ENCODE measurements at places on chromosomes 2 and 18.

GRCh38 chr18:61413396-61413795, 80.2 kb downstream of the CDH20 start:
- no peak for DNase-seq

DNA sequence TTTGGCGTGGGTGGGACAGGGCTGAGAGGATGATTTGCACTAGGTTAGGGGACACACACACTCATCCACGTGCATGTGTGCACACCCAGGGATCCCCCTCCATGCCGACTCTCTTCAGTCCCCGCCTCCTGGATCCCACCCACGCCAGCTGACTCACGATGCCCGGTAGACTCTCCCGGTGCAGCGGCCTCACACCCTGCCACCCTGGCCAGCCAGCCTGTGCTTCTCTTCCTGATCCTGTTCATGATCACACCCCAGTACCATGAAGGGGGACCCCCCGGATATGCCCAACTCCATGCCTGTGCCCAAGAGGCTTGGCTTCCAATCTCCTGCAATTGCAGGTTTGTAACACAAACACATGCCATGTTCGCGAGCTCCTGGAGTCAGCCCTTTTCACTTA, 157.8 kb upstream of the HDAC4 start:
- no peak for DNase-seq

DNA sequence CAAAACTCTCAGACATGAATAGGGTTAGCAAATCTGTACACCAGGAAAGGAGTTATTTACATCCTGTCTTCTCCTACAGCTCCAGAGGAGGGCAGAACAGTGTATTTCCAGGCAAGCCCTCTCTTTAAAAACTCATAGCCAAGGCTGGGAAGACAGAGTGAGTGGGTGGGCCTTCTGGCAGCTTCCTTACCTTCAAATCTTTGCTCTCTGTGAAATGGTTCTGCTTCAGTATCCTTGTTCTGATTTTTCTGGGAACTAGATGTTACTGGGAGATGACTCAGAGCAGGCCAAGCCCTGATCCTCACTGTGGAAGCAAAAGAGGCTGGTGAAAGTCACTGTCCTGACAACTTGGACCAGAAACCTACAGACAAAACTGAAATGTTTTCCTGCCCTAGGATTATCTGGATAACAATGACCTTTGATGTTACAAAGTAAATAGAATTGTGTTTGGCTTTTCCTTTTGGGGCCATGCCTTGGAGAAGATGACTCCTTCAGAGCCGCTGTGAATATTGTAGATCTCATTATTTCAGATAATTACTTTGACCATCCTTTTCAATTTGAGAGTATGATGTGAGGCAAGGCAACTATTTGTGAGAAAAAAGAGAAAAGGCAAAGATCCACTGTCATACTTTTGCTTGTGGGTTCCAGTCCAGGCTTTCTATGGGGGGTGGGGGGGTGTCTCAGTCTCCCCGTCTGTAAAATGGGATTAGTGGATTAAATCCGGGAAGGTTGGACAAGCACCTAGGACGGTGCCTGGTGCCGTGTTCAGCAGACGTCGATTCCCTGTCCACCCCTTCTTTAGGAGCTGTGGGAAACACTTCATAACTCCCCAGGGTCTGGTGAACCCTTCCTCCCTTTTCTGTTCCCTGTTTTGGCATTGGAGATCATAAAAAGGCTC, 644 bp upstream of the QPCT start:
- no peak for DNase-seq

DNA sequence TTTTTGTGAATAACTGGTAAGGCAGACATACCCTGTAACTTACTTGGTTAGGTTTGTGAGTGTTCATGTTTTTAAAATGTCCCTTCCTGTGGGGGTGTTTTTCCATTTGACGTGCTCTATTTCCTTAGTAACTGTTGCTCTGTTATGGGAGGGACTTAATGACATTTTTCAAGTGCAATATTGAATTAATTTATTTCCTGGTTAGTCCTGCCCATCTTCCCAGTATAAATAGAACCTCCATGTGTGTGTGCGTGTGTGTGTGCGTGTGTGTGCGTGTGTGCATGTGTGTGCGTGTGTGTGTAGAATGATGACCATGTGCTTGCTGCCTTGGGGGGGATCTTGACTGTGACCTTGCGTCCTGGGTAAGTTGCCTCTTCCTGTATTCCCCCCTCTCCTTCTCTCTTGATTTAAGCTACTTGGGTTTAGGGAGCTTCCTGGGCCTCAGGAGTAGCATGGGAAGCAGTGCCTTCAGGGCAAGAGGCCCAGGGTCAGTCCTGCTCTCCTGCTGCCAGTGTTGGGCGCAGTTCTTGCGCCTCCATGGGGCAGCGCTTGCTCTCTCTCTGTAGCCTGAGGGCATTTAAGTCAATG, 163.9 kb downstream of the LDLRAD4 start:
- no peak for DNase-seq

DNA sequence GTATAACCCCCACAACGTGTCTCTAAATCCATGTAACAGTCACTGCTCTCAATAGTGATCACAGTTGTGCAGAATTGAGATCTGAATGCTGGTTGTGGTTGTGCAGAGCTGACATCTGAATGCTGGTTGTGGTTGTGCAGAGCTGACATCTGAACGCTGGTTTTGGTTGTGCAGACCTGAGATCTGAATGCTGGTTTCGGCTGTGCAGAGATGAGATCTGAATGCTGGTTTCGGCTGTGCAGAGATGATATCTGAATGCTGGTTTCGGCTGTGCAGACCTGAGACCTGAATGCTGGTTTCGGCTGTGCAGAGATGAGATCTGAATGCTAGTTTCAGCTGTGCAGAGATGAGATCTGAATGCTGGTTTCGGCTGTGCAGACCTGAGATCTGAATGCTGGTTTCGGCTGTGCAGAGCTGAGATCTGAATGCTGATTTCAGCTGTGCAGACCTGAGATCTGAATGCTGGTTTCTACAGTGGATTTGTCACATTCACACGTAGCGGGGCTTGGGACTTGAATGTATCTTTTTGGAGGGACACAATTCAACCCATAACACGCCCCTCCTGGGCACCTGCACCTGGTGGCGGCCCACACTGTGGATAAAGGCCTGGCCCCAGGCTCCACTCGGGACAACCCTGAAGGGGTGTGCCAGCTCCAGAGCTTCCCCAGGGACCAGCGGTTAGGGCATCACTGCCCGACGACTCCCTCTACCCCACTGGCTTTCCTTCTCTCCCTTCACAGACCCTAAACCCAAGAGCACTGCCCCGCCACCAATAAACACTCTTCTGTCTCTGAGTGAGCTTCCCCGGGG, 51.1 kb upstream of the SLC66A3 start:
- no peak for DNase-seq

- DNase-seq: no peak
Observed at GRCh38 chr2:36677386-36677785, 19.1 kb upstream of the VIT start.

- DNase-seq: no peak
Observed at GRCh38 chr2:208627110-208627884, 220.7 kb downstream of the PTH2R start.

DNA sequence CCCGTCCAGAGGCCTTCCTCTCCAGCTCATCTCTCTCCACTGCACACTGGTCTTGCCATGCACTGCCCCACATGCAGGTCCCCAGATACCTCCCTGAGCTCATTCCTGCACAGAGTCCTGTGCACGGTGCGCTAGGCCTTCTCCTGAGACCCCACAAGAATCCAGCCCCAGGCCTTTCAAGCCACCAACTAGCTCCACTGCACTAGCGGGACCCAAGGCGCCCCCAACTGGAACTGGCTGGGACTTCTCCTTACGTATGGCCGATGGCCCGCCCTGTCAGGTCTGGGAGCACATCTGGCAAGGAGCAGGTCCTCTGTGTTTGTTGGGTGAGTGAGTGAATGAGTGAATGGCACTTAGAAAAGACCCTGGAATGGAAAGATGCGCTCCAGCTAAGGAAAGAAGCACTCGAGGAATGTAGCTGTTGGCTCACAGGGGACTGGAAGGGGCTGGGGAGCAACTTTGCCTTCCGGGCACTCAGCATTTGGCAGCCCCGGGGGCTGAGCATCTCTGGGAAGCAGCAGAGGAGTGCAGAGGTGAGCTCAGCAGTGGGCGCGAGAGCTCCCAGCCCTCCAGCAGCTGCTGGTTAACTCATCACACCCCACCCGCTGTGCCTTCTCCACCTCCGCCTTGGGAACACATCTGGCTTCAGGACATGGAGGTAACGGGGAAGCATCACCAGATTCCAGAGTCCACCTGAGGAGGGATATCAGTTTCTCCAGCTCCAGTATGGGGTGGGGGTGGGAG, 223.1 kb downstream of the GLI2 start:
- DNase-seq: no peak

DNA sequence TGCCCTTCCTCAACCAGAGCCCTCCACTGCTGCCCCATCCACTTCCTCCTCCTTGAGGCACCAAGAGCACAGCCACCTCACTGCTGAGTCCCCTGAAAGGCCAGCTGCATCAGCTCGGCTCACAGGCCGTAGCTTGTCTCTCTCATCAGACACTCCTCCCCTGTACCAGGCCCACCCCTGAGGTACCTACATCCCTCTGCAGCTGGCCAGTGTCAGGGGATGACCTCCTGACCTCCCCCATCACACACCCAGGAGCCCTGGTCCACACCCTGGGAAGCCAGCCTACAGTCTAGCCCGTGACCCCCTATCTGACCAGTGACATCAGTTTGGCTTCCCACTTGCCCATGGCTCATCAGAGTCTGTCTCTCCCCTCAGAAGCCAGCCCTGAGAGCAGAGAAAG, 205.6 kb downstream of the TNS1 start:
- no peak for DNase-seq

GRCh38 chr2:69034122-69034521, 21.1 kb downstream of the ANTXR1 start:
- DNase-seq: no peak

- DNase-seq: no peak
Observed at GRCh38 chr2:221911890-221912289, 339.8 kb upstream of the EPHA4 start.

DNA sequence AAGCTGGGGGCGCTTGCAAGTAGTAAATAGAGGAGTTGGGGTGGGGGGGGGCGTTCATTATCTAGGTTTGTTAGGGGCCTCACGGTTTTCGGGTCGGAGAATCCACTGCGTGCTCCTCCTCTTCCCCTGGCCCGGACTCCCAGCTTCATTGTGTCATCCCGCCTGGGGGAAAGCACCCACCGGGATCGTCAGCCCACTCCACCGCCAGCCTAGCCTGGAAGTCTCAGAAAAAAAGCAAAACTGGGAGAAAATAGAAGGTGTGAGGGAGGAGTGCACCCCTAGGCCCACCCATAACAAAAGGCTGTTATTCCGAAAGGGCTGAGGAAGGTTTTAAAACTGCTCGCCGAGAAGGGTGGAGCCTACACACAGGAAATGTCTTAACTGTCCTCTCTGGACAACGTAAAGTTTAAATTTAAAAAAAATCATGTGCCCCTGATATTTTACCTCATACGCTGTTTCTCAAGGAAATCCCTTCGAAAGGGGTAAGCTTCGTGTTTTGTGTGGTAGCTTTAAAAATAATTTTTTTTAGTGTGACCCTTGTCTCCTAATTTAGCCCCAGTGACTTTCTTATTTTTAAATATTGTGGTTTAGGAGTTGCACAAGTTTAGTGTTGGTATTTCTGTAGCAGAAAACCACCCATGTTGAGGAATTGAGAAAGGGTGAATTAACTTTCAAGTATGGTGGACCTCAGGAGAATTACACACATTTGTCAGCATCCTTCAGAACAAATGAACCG, 104.2 kb downstream of the SPTBN1 start:
- DNase-seq: peak; percentile 81

DNA sequence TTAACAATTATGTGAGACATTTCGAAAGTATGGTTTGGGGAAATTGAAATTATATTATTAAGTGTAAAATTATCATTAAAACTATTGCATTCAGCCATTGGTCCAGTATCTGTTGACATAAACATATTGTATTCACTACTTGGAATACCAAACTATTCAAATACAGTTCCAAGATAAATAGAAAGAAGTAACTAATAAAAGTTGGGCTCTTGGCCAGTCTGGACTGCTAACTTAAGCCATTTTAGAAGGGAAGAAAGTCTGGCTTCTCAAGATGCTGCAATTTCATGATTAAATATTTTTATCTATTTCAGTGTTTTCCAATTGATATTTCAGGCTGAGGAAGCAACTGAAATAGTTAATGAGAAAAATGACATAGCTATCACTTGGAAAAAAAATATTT, 109.8 kb upstream of the CHRNA1 start:
- no peak for DNase-seq

- DNase-seq: no peak
Observed at GRCh38 chr2:47093626-47094025, 61.5 kb downstream of the STPG4 start.

- DNase-seq: no peak
Observed at GRCh38 chr2:207401338-207401737, 128.4 kb upstream of the CREB1 start.

DNA sequence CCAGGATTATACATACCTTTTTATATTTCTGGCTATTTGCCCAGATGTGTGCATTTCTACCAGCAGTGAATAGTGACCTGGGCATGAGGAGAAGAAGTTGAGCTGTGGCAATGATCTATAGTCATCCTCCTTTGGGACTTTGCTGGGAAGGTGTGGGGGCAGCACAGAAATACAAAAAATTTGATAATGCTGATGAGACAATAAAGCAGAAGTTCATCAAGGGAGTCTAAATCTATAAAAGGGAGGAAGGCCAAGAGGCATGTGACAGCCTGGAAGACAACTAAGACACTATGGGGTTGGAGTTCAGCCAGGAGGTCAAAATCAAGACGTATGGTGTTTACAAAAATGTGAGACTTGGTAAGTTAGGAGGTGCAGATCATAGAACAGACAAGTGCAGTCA, 52.2 kb downstream of the FSHR start:
- no peak for DNase-seq

GRCh38 chr2:127737892-127738291, 36.6 kb downstream of the SFT2D3 start:
- DNase-seq: no peak

DNA sequence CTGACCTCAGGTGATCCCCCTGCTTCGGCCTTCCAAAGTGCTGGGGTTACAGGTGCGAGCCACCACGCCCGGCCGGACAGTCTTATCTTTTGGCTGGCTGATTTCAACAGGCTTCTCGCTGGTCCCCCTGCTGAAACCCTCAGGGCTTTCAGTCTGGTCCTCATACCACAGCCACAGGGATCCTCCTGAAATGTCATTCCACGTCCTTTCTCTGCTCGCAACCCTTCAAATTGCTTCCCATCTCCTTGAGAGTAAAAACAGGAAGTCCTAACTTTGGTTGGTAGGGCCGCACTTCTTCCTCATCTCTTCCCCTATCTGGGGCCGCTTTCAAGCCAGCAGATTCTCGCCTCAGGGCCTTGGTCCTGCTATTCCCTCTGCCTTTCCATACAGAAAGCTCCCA, 1.4 kb upstream of the CAB39 start:
- peak; percentile 62 for DNase-seq

- DNase-seq: no peak
Observed at GRCh38 chr18:10579079-10579867, 53.4 kb downstream of the NAPG start.

- DNase-seq: peak; percentile 13
Observed at GRCh38 chr2:8310557-8311455, 371.1 kb upstream of the ID2 start.

- DNase-seq: peak; percentile 20
Observed at GRCh38 chr2:231104115-231104713, 20.6 kb downstream of the HTR2B start.

DNA sequence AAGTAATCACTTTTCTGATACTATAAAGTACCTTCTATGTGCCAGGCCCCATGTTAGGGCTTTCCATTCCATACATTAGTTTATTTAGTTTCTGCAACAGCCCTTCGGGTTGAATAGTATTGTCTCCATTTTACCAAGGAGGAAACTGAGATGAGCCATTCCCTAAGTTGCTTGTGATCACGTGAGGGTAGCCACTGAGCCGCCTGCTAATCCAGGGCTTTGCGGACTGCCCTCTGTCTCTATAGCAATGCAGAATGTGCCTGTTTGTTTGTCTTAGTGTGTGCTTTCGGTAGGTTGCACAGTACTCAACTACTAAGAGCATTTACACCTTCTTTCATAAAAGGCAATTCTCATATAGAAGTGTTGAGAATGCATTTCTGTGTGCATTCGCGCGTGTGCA, 5.0 kb downstream of the EMILIN2 start:
- no peak for DNase-seq
